ENCODE measurements at places on chromosomes 2 and 18. TPM values are rescaled to one million over a fixed set of nuclear protein-coding genes. Genes with fewer than 3 reads are reported as not detected.

Gene SAG
- total RNA-seq, result not detected

Gene GALNT14
- total RNA-seq, result not detected

Gene FBXO15
- not detected for total RNA-seq

Gene TMEM182
- total RNA-seq, result 10.6 TPM

Gene UGT1A8
- not detected for total RNA-seq

Gene CTIF
- total RNA-seq, result 13.1 TPM

Gene TSHZ1
- total RNA-seq, result 2.5 TPM

Gene ALK
- not detected for total RNA-seq

Gene IL36A
- total RNA-seq, result not detected

GRCh38 chr2:168120730-168121129, 126.7 kb downstream of the STK39 start:
- no peak for DNase-seq

- no peak for DNase-seq
Measured at GRCh38 chr2:233371641-233372040, 17.3 kb downstream of the DGKD start.

DNA sequence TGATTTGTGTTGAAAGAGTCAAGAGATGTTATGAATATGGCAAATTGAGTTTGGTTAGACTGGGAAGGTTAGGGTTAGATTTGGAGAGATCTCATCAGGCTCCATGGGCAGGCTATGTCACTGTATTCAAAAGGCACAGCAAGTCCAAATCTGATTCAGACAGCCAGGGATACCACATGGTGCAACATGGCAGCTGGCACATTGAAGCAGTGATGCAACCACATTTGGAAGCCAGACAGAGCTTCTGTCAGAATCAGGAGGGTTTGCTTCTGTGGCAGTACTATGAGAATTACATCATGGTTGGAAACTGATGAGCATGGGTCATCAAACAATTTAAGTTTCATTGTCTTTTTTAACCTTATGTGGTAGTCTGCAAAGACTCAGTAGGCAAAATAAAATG, 772.2 kb downstream of the SUCLG1 start:
- no peak for DNase-seq

- no peak for DNase-seq
Measured at GRCh38 chr18:50151926-50152325, 43.0 kb downstream of the MYO5B start.

- DNase-seq, result no peak
Measured at GRCh38 chr2:207042841-207043240, 103.5 kb downstream of the CPO start.

GRCh38 chr2:32189011-32189410, 23.3 kb downstream of the SLC30A6 start:
- DNase-seq, result no peak

GRCh38 chr2:70854411-70854810, 18.8 kb upstream of the CD207 start:
- no peak for DNase-seq

- DNase-seq, result no peak
Measured at GRCh38 chr2:43070030-43070429, 156.4 kb downstream of the ZFP36L2 start.

DNA sequence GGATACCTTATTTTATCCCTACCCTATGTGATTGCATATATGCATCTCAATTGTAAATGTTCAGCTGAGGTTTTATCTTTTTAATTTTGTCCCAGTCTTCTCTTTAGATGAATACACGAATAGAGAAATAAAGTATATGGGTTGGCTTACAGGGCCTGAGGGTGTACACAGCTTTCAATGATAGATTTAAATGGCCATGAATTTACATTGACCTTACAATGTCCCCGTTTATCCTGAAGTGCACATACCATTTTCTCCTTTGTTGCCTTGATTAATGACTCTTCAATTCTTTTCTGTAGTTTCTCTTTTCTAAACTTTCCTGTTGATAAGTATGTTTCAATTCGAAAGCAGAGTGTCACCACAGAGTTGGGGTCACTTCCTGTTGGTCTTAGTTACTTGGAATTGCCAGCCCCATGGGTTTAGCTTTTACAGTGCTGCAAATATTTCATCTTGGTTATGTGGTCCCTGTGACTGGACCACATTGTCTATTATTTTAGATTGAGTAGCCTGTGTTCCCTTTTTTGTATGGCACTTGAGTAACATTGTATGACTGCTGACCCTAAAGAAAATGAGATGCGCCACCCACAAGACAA, 1616.3 kb upstream of the ACVR2A start:
- DNase-seq, result no peak

- DNase-seq, result no peak
Measured at GRCh38 chr2:104028061-104028460, 825.9 kb upstream of the POU3F3 start.

DNA sequence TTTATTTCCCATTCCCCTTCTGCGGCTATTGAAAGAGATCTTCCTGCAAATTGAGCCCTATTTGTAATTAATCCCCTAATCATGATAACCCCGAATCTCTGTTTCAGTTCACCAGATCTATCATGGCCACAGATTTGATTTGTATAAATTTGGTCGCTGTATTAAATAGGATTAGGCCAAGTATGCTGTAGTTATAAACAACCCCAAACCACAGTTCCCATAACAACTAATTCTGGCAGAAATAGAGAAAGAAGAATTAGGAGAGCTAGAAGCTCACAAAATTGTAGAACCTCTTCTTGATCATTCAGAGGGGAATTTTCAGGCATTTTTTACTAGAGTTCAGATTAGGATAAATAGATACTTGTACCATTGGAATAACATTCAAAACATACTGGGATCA, 433.7 kb upstream of the TNP1 start:
- no peak for DNase-seq
